ENCODE measurements at places on chromosomes 3 and 15.
A peak's percentile ranks its signal among the peaks of the same experiment; 100 is the strongest.

GRCh38 chr15:64854526-64854925 lies 12.8 kb downstream of the PLEKHO2 start:
- no peak for DNase-seq

DNA sequence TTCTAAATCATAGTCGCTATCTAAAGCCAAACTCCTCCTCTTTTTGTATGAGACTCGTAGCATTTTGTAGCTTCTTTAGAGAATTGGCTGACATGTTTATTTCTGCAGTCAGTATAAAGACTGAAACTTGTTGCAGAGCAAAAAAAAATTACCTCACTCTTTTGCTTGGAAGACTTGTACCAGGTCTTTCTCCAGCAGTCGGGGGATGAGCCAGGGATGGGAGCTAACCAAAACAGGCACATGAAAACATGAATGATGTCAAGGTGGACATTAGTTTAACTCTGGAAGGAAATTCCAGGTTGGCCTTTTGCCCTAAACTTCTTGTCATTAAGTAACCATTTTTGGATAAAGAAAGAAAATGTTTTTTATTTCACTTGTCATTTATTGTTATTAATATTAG lies 47.0 kb upstream of the SCAANT1 start:
- DNase-seq, result no peak

DNA sequence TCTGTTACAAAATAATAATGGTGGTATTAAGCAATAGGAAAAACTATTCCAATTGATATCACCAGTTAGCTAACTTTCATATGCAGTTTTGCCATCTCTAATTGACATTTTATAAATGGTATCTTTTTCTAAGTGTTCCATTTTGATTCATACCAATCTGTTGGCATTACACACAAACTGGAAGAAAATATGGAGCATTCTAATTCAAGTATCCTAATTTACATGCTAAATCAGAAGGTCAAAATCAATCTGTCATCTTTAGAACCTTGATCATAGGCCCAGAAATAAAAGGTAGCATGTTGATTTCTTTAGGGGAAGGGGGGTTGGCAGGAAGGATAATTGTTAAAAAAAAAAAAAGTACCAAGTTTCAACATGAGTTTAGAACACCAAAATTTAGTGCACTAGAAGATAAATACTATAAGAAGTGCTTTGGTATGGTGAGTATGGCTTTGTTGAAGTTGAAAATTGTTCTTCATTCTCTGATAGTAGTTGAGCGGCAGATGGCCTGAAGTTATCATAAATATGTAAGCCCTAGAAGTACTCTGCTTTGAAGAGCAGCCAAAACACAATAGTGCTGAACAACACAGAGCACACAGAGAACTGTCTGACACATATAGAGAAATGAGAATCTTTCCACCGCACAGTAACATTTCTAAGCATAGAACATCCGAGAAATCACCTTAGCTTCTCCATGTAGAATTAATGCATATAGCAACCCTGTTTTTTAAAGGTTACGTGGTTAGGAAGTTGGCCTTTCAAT lies 130.1 kb downstream of the TAFA4 start:
- DNase-seq, result no peak

GRCh38 chr15:80434926-80435720 lies 30.9 kb downstream of the ARNT2 start:
- DNase-seq, result no peak

GRCh38 chr3:123169492-123169929 lies 32.2 kb upstream of the SEC22A start:
- no peak for DNase-seq

DNA sequence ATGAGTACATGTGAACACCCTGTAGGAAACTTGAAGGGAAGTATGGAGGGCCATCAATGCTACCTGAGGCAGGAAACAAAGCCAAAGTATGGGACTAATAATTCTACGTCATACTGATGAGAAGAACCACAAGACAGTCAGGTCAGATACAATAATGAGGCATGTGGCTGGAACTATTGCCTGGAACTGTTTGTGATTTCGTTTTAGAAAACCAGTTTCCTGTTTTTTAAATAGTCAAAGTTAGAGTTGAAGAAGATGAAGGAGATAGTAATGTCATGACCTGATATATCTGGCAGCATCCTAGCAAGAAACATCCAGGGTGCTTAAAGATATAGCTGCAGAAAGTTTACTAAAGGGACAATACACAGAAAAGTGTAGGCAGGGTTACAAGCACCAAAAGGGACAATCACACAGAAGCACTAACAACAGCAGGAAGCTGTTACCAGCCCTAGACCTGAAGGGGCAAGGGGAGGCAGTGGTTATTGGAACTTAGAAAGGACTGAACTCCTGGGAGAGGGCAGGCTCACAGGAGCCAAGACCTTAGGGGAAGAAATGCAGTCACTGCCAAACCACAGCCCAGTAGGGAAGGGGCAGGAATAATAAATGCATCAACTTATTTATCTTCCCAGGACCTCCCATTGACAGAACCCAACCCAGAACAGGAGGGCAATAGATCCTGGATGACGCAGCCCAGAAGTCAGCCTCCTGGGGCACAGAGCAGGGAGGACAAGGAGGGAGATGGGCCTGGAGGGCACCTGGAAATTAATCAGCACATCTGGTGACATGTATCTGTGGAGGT lies 302.1 kb upstream of the STT3B start:
- DNase-seq, result no peak

DNA sequence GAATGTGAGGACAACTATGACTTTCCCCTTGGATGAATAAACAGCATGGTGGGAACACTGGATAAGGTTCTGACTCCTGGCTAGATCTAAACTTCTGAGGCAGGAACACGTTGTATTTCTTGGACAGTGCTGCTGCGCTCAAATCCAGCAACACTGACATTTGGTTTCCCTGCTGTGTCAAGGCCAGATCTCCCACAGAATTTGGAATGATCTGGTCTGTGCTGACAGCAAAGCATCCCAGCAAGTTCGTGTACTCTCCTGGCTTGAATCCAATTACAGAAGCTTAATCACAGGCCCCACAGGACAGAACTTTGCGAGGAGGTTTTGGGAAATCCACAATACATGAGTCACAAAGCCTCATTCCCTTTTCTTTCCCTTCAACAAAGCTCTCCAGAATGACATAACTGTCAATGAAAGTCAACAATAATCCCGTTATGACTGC lies 92.5 kb downstream of the ADAMTS9 start:
- DNase-seq, result no peak

DNA sequence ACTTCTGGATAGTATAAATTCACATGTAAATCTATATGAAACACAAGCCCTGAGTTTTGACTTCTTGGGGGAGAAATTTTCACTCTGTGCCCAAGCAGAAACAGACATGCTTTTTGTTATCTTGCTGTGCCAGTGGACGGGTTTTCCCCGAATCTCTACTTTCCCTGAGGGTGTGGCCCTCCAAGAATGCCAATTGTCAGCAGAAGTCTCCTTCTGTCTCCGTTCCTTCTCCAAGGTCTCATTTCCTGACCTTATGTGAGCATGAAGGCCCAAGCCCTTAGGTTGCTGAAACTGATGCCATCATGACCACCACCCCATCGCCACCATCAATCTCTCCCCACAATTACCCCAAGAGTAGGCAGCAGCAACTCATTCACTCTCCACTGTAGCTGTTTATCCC lies 253.8 kb downstream of the XXYLT1 start:
- DNase-seq, result peak; percentile 23

- DNase-seq, result no peak
Observed at GRCh38 chr15:61036136-61036535, 193.0 kb downstream of the RORA start.

- DNase-seq, result no peak
Observed at GRCh38 chr3:109356442-109357155, 19.3 kb upstream of the DPPA4 start.

- DNase-seq, result no peak
Observed at GRCh38 chr3:179719048-179719734, 66.4 kb downstream of the USP13 start.

GRCh38 chr15:81407718-81408117 lies 33.7 kb upstream of the TMC3 start:
- DNase-seq, result no peak

DNA sequence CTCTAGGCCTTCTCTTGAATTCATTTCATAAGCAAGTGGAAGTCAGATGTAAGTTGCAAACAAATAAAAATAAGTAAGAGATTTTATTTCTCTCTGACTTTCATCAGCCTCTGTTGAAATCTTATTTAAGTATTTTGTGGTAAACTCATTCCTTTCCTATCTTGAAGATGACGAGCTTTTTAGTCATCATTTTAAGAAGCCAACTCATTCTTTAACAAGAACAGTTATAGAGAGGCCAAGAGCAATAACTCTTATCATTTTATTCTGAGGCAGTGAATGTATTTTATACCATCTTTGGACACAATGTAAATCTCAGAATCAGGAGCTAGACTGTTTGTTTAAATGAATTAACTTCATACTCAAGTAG lies 147.5 kb upstream of the MBNL1 start:
- DNase-seq, result peak; percentile 90

- no peak for DNase-seq
Observed at GRCh38 chr15:71746719-71747118, 63.6 kb upstream of the NR2E3 start.

DNA sequence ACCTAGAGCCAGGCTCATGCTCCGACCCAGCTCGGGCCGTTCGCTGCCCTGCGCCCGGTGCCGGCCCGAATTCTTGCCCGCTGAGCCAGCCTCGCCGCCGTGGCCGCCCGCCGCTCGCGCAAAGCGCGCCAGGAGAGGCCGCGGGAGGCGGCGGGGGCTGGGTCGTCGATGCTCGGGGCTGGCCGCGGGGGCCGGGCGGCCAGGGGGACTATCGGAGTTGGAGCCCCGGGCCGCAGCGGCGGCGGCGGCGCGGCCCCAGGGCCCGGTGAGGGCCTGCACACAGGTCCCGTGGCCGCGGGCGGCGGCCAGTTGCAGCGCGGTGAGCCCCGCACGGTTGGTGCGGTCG lies 1.1 kb downstream of the ANKRD63 start:
- no peak for DNase-seq

GRCh38 chr3:61199843-61200242 lies 51.4 kb downstream of the FHIT start:
- DNase-seq, result no peak

DNA sequence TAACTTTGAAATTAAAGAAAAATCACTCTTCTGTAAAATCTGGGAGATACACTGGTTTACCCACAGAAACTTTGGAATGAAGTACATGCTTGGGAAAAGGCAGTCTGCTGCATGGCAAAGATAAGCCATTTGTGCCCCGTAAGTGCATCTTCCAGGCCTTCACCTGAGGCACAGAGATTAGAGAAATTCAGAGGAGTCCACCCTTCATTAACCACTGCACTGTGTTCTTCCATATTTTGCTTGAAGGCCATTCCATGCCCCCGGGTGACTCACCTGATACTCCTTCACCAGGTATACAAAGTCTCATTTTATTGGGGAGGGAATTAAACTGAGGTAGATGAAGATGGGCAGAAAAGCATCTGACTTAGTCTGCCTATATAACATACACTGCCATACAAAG lies 53.0 kb downstream of the CMSS1 start:
- no peak for DNase-seq

GRCh38 chr3:53303957-53304356 lies 43.4 kb downstream of the DCP1A start:
- DNase-seq, result no peak

DNA sequence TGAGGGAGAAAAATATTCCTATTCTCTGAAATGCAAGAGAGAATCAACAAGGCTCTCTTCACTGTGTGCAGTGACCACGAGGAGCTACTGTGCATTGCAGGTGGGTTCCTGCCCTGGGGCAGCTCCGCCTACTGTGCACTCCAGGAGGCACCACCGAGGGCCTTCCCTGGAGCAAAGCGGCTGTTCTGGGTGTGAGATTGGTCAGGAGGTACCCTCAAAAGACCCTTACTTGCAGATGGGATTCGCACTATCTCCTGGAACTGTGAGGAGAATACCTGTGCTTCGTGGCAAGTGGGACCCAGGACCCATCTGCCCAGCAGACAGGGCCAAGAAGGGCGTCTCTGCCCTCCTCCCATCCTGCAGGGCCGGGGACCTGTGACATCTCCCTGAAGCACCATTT lies 68.9 kb downstream of the CYFIP1 start:
- DNase-seq, result no peak

DNA sequence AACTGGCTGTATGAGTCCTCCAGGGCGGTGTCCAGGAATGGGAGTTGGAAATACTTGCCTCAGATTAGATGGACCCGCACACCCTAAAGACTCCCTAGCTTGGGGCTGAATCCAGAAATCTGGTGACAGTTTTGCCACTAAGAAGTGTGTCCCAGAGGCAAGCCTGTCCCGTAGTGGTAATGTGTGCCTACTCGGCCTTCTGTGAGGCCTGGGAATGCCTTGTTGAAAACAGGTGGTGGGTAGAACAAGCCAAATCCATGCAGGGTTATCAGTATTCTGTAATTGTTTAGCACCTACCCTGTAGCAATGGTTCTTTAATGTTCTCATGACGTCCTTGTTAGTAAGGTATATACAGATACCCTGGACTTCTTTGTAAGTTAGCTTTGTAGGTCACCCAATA lies 1.6 kb downstream of the C3orf52 start:
- no peak for DNase-seq

DNA sequence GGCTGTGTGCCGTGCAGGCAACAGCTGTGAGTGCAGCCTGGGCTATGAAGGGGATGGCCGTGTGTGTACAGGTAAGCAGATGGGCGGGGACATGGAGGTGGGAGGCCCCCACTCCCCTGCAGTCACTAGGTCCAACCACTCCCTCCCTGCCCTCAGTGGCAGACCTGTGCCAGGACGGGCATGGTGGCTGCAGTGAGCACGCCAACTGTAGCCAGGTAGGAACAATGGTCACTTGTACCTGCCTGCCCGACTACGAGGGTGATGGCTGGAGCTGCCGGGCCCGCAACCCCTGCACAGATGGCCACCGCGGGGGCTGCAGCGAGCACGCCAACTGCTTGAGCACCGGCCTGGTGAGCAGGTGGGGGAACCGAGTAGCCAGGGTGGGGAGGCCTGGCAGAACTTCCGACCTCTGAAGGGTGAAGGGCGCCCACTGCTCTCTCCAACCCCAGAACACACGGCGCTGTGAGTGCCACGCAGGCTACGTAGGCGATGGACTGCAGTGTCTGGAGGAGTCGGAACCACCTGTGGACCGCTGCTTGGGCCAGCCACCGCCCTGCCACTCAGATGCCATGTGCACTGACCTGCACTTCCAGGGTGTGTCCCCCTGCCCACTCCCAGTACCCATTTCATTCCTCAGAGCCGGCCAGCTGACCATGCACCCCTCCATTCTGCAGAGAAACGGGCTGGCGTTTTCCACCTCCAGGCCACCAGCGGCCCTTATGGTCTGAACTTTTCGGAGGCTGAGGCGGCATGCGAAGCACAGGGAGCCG lies 11.6 kb downstream of the NT5DC2 start:
- no peak for DNase-seq

DNA sequence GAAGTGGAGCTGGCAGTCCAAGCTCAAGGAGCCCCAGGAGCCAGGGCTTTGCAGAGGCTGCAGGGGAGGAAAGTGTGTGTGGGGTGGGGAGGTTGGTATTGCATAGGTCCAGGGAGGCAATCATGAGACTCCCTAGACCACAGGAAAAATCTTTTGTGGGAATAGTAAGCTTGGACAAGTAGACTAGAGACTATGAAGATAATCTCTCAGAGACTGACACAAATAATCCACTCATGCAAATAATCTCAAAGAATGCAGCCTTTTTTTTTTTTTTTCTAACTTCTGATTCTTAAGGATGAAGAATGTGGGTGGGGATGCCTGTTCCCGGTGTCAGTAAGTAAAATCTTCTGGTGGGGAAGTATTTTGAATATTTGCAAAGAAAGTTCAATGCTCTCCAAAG lies 113.7 kb downstream of the GREM1 start:
- no peak for DNase-seq

Data from A172 (cell line).